ENCODE measurements at places on chromosomes 11 and 22.
A peak's percentile ranks its signal among the peaks of the same experiment; 100 is the strongest.

DNA sequence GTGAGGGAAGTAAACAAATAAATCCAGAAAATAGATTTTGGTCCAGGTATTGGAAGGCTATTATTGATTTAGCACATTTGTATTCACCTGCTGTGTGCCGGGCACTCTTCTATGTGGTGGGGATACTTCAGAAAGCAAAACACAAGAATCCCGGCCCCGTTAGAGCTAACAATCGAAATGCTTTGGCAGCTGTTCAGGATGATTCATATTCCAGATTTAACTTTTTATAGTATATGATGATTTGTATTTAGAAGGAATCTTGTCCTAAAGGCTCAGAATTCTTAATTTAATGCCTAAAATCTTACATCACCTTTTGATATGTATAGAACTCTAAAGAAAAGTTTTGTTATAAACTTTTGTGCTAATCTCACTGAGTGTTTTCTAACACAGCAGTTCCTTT, 28.0 kb downstream of the ZC3H12C start:
- DNase-seq = no peak

DNA sequence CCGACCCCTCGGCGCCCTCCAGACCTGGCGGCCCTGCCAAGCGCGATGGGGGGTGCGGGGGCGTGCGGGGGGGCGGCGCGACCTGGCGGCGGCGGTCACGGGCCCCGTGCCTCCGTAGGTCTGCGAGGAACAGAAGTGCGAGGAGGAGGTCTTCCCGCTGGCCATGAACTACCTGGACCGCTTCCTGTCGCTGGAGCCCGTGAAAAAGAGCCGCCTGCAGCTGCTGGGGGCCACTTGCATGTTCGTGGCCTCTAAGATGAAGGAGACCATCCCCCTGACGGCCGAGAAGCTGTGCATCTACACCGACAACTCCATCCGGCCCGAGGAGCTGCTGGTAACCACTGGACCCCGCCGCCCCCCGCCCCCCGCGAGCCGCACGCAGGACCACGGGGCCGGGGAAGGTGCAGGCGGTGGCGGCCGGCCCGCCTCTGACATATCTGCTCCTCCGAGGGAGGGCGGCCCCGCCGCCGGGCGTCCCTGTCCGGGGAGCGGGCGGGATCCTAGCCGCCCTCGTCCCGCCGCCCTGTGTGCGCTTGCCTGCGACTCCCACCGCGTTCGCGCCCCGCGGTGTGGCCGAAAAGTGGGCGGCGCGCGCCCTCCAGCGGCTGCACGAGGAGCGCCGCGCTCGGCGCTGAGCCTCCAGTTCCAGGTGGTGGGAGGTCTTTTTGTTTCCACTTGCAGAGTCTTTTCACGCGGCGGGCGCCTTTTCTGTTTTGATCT, 2.1 kb downstream of the CCND1 start:
- DNase-seq = peak; percentile 51

DNA sequence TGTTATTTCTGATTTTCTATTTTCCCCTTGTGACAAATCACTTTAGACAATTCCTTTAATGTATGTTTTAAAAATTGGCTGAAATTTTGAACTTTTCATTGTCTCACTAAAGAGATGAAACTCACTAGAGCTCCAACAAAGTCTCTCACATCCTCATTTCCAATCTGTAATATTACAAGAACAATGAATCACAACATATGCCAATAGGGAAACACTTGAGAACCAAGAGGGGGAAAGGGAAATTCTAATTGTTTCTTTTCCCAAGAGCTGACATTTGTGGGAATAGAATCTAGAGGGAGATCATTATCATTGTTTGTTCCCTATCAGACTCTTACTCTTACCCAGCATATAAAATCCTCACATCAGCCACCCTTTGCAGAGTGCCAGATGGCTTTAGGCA, 28.2 kb downstream of the OR10D3 start:
- DNase-seq = no peak

DNA sequence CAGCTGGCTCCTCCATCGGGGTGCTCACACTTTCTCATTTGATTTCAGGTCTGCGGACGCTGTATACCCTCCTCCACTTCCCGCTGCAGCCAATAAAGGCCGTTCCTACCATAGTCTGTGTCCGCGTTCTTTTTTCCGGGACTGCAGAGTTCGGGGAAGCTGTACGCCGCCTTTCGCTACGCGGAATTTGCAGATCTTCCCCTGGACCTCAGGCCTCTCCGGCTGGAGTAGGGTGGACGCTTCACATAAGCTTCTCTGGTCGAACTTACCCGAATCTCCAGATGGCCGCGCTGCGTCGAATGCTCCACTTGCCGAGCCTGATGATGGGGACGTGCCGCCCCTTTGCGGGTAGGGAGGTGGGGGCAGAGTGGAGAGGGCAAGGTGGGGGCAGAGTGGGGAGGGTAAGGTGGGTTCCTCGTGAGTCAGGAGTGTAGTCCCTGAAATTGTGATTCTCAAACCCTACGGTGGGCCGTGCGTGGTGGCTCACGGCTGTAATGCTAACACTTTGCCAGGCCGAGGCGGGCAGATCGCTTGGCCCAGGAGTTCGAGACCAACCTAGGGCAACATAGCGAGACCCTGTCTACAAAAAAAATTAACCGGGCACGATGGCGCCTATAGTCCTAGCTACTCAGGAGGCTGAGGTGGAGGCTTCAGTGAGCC, 617 bp downstream of the CSKMT start:
- peak; percentile 25 for DNase-seq

- DNase-seq = no peak
Observed at GRCh38 chr22:40452730-40453487, 82.5 kb downstream of the SGSM3 start.

DNA sequence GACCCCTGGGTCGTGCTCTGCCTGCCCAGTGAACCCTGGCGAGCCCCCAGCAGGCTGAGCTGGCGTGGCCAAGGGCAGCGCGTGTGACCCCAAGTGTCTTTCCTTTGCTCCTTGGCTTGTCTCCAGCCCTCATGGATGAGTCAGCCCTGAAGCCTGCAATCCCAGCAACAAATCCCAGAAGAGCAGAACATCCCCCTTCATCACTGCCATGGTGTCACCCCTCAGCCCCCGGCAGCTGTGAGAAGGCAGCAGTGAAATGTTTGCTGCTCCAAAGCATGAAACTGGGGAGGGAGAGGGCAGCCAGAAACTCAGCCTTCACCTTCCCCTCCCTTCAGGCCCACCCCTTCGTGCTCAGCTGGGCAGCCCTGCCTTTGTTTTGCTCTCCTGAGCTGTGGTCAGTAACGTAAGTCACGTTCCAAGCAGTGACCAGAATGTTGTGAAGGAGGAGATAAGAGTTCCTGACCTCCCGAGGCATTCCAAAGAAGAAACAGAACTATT, 29.8 kb downstream of the ADAMTS15 start:
- DNase-seq = no peak

DNA sequence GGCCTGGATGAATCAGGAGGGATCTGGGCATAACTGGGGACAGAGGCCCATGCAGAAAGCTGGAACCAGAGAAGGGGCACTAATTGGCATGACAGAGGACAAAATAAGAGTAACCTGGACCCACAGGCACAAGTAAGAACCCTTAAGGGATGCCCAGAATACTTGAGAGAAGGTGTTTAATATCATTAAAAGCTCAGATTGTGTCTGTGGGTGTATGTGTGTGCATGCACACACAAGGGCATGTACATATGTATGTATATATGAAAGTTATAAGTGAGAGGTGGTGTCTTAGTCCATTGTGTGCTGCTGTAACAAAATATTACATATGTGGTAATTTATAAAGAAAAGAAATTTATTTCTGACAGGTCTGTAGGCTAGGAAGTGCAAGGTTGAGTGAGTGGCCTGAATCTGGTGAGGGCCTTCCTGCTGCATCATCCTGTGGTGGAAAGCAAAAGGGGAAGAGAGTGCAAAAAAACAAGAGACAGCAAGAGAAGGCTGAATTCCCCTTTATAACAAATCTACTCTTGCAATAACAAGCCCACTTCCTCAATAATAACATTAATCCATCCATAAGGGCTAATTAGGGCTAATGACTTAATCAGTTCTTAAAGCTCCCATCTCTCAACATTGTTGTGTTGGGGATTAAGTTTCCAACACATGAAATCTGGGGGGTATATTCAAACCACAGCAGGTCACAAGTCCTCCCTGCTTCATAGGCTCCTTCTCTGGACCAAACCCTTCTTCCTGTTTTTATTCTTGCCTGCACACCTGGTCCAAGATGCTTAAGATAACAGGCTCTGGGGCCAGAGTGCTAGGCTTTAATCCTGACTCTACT, 68.3 kb upstream of the POU2AF2 start:
- peak; percentile 9 for DNase-seq

Data from pons (tissue), 1 donor.